Peyer's patch (tissue), 4 donors: ENCODE measurements at places on chromosomes 13 and 19. TPM values are rescaled to one million over a fixed set of nuclear protein-coding genes. Genes with fewer than 3 reads are reported as not detected.

GRIN3B gene
- total RNA-seq = not detected

FBN3 gene
- not detected for total RNA-seq

CEACAM3 gene
- not detected for total RNA-seq

GRCh38 chr19:53868892-53869804 lies 1.5 kb downstream of the MYADM start:
- DNase-seq = peak; percentile 93

DNA sequence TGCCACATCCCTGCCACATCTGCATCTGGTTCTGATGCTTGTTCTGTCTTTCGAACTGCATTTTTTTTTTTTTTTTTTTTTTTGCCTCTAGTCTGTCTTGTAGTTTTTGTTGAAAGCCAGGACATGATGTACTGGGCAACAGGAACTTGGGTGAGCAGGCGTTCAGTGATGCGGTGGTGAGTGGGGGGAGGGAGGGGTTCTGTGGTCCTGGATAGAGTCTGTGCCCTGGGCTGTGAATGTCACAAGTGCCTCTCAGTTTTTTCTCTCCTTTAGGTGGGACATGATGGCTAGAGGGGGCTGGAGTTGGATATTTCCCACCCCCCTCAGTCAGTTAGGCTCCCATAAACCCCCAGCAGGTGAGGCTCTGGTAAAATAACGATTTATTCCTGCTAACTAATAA lies 3.5 kb downstream of the CEACAM4 start:
- no peak for DNase-seq

DNA sequence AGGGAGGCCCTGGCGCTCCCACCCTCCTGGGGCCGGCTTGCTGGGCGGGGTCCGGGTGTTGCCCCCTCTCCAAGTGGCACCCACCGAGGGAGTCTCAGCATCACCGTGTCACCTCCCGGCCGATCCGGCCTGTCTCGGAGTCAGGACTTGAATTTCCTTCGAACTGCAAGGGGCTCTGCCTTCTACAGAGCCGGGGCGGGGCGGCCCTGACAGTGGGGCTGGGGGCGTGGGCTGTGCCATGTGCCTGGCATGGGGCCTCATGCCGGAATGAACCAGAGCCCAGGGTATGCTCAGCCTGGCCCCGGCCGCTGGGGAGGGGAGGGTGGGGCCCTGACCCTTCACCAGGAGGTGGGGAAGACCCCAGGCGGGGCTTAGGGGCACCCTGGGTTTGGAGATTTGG lies 47.0 kb upstream of the TCF3 start:
- DNase-seq = no peak
